ENCODE measurements at places on chromosomes 2 and 18.
A peak's percentile ranks its signal among the peaks of the same experiment; 100 is the strongest.

- no peak for DNase-seq
Observed at GRCh38 chr2:3293221-3293620, 84.4 kb downstream of the EIPR1 start.

- no peak for DNase-seq
Observed at GRCh38 chr2:10288606-10289005, 14.1 kb upstream of the HPCAL1 start.

GRCh38 chr2:216860426-216861137 is 718 bp upstream of the TNP1 start:
- DNase-seq: no peak

- DNase-seq: no peak
Observed at GRCh38 chr2:163123526-163123925, 285.0 kb upstream of the KCNH7 start.

- no peak for DNase-seq
Observed at GRCh38 chr2:189213250-189213649, 33.7 kb upstream of the COL5A2 start.

DNA sequence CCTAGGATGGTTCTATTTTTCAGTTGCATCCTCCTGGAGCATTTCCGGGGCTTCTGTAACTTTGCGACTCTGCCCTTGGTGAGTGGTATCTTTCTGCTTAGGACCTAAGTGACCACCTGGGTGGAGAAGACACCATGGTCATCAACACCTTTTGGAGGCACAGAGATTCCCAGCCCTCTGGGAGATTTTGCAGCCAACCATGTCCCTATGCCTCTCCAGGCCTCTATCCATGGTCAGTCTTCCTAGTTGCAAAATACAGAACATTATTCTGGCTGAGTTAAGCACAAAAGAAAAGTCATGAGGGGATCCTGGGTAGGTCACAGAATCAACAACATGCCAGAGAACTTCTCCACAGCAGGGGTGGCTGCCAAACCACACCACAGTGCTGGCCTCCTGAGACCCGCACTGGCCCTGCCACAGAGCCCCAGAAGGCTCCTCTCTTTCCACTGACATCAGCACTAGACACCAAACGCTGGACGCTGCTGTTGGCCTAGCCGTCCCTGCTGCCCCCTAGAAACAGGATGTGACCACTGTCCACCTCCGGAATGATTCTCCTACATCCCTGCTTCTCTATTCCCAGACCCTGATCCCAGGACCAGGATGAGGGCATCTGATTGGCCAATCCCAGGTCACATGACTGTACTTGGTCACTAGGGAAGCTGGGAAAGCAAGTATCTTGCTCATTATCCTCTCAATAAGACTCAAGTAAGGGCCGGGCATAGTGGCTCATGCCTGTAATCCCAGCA is 47.7 kb downstream of the SMAD7 start:
- no peak for DNase-seq

DNA sequence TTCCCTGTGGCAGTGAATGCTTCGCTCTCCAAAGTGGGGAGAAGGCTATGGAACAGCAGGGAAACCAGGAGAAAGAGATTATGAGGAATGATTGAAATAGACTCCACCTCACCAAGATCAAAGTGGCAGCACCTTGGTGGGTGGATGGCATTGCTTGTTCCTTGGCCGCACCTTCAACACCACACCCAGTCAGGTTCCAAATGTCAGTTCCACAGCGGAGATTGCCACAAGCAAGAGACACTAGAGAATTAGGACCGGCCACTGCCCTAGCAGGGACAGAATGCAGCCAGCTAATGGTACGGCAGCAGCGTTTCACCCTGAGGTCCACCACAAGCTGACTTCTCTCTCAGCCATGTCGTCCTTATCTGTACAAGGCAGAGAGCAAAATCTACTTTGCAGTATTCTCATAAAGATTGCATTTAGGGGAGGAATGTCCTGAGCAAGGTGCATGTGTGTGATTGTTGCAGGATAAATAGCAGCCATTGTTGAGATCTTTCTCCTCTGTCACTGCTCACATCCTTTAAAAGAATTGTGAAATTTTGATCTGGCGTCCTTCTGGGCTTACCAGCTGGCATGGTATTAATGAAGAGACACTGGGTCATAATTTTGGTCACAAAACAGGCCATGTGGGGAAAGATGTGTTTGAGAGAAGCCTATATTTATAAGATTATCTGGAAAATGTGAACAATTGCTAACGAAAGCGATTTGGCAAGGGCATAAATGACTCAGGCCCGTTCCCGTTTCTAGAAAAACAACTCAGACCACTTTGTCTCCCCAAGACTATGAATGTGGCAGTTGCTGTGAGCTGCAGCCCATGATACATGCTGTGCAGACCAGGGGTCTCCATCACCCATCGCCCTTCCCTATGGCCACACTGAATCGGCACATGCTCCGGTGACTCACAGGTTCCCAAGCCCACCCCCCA is 228.6 kb upstream of the ID2 start:
- DNase-seq: no peak

GRCh38 chr2:46392561-46393346 is 86.6 kb upstream of the TMEM247 start:
- no peak for DNase-seq

GRCh38 chr2:234444893-234445292 is 52.0 kb downstream of the ARL4C start:
- DNase-seq: no peak

DNA sequence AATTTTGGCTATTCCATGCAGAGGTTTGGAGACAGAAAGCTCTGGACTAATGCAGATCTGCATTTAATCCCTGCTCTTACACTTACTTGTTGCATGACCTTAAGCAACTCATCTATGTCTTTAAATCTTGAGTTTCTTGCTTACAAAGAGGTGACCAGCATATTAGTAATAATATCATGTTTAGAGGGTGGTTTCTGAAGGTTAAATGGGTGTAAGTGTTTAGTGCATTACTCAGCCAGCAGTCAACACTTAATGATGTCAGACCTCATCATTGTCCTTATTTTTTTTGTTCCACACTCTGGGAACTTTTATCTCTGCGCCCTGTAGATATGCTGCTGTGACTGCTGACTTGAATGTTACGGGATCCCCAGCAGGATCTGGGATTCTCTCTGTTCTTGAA is 1.7 kb downstream of the IL1RL1 start:
- no peak for DNase-seq

GRCh38 chr18:46260016-46260878 is 156.1 kb downstream of the HAUS1 start:
- no peak for DNase-seq

DNA sequence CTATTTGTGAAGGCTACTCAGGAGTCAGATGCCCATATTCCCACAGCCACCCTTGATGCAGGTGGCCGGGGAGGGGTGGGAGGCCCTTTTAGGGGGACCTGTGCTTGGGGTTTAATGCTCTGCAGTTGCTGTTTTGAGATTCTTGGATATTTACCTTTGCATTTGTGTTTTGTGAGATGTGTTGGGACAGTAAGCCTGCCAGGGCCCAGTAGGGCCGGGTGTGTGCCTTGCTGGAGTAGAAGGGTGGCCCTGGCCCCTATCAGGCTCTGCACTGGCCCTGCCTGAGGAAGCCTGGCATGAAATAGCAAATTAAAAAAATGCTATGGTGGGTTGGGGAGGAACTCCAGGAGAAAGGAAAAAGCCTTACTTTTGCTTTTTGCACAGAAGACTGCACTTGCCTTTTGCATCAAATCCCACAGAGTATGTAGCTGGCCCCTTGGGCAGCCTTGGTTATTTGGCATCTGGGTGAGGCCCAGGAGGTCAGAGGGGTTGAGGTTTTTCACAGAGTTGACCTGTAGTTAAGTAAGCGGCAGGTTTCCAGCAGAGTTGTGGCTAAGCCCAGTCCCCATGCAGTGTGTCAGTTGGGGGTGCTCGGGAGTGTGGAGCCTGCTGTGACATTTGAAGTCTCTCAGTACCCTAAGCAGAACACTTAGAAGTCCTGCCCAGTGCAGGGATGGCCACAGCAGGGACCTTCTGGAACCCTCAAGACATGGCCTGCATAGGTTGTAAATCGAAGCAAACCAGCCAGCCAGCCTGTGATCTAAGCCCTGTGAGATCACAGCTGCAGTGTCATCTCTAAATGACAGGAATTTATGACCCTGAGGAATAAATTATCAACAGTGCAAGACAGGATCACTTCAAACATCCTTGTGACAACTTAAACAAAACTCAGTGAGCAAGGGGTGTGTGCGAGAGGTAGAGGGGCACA is 68.8 kb downstream of the SH3RF3 start:
- no peak for DNase-seq

DNA sequence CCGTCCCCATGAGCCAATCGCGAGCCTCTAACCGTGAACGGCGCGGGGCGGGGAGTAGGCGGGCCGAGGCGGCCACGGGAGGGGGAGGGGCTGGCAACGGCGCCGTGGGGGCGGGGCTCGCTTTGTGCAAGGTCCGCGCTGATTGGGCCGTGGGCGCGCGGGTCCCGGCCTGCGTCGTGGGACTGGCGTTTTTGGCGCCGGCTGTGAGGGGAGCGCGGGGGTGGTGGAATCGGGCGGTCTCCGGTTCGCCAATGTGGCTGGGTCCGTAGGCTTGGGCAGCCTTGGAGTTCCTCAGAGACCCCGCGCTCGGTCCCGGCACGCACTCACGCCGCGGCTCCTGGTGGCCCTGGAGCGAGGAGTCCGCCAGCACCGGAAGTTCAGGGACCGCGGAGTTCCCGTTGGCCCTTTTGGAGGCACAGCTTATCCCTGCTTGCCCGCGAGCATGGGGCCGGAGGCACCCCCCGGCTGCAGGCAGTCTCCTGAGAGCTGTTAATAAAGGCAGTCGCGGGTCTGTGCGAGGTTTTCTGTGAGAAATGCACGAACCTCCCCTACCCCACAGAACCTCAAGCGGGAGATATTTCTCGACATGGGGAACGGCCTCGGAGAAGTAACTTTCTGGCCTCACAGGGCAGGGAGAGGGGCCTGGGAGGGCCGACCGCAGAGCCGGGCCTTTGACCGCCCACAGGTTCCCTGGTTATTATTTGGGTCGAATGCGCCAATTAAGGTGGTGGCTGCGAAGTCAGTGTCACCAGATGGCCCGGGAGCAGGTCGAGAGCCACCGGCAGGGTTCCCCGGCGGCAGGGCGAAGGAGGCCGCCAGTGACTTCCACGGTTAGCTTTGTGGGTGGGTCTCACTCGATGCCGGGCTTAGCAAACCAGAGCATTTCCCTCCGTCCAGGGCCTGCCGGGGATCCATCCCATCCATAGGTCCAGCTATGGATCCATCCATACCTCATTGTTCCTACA is 574 bp upstream of the NCL start:
- DNase-seq: peak; percentile 98

- DNase-seq: no peak
Observed at GRCh38 chr2:150101947-150102346, 385.5 kb downstream of the RND3 start.

DNA sequence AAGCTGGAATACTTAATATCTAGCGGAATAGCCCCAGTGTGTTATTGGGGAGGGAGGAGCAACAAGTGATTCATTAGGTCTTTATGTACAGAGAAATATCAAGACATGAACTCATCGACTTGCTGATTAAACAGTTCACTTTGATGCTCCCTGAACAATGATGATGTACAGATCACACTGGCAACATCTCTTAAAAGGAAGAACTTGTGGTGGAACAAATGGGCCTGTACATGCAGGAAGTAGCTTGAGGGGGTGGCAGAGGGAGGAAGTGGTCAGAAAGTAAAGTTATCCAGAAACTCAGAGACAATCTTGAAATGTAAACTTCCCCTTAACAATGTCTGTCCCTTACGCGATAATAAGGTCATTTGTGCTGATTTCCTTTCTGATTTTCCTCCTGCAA is 90.5 kb downstream of the NXPH2 start:
- no peak for DNase-seq

DNA sequence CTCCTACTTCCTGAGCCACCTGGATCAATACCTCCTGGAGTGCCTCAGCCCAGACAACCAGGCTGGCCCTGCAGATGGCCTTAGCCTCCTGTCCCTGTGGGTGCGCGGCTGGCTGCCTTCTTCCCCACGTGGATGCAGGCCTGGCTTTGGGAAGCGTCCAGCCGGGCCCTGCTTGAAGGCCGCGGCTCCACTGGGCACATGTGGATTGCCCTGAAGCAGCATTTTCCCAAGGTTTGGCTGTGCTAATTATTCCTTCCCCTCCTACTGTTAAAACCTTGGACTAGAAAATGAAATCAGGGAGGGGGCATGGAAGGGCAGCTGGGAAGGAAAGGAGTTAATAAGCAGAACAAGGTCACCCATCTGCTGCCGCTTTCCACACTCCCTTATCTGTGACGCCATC is 143.0 kb upstream of the GATA6 start:
- no peak for DNase-seq

DNA sequence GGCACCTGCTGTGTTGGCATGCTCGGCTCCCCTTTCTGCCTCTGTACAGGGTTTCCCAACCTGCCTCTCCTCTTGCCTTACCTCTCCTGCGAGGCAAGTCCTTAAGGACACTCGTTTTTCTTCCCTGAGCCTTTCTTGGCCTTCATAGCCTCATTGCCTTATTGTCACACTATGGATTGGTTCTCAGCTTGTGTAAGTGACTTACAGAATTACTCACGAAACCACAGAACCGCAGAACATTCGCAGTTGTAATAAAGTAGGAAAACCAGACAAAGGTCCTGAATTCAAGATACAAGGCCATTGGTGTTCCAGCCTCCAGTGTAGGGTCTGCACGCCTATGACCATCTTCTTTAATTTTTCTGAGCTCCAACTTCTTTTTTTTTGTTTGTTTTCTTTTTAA is 317.6 kb upstream of the SMIM21 start:
- no peak for DNase-seq

DNA sequence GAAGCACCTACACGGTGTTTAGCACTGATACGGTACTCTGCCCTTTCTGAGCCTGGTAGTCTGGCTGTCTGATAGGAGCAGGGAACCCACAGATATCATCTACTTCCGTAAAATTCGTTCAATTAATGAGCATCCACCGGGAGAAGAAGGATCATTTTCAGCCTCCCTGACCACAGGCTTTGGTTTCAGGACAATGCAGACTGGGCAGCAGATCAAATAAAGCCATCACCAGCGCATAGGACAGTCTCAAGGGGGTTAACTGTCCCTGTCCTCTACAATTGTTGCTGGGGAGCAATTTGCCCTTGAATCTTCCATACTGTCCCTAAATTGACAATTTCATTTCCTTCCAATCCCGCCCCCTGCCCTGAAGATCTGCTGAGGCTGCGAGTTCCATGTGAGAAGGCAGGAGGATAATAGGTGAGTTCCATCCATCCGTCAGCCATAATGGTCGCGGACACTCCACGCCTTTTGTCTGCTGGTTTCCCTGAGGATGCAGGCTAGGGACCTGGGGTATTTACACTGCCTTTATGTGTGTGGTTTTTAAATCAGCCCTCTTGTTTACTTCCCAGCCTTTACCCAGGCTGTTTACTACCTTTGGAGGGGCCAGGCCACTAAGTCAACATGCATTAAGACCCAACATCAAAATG is 110.0 kb downstream of the MYCN start:
- DNase-seq: no peak

DNA sequence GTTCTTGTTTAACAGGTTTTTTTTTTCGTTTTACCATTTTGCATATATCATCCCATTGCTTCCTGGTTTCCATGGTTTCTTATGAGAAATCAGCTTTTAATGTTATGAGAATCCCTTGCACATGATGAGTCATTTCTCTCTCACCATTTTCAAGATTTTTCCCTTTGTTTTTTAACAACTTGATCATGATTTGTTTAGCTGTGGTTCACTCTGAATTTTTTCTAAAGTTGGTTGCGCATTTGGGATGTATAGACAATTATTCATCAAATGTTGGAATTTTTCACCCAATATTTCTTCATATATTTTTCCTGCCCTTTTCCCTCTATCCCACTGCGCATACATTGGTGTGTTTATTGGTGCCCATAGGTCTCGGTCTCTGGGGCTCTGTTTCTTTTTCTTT is 42.4 kb upstream of the BIN1 start:
- DNase-seq: no peak
